NCI-H345 (cell line): ENCODE measurements at places on chromosomes 5 and 9.

DNA sequence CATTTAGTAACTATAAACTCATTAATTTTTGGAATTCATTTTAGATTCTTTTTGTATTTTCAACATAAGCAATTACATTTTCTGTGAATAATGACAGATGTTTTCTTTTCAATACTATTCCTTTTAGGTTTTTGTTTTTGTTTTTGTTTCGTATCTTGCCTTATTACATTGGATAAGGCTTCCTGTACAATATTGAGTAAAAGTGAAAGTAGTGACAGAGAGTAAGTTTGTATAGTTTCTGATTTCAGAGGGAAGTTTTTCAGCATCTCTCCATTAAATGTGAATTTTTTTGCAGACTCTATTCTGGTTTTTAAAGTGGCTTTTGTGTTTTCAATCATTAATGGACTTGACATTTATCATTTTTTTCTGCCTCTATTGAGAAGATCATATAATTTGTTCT is 12.8 kb upstream of the CAMK4 start:
- no peak for DNase-seq

GRCh38 chr5:128196791-128197190 is 113.2 kb downstream of the SLC12A2 start:
- DNase-seq = no peak

- DNase-seq = no peak
Measured at GRCh38 chr9:124475158-124475867, 25.1 kb downstream of the ADGRD2 start.

- DNase-seq = no peak
Measured at GRCh38 chr9:15176836-15177235, 130.2 kb downstream of the TTC39B start.

DNA sequence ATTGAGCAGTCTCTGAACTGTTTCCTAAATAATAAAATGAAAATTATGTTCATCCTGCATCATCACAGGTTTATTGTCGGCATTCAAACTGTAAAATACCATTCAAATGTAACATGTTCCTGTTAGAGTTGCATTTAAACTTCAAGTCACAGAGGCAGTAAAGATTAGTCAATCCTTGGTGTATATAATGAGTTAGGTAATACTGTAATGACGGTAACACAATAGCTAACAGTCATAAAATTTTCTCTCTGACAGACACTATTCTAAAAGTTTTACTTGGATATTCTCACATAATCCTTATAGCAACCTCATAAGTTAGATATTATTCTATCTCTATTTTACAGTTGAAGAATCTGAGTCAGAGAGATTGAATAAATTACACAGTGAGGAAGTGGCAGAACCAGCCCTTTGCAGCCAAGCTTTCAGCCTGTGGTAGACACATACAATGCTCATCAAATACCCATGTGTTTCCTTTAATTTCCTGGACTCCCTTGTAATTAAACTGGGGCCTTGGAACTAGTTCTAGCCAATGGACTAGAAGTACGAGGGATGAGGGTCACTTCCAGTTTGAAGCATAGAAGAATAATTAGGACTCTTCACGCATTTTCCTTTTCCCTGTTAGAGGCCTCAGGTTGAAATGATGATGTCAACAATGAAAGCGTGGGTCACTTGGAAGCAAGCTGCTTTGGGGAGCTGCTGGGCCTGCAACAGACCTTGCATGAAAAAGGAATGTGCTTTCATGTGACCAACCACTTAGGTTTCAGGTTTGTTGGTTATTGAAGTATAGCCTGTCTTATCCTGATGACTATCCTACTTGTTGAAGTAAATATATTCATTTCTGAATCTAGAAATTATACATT is 12.3 kb upstream of the CAST start:
- no peak for DNase-seq

GRCh38 chr5:42557689-42558088 is 134.4 kb downstream of the GHR start:
- DNase-seq = no peak

GRCh38 chr9:106862110-106862820 is 701 bp upstream of the ZNF462 start:
- DNase-seq = peak; percentile 55

- no peak for DNase-seq
Measured at GRCh38 chr5:132385326-132386105, 16.0 kb downstream of the SLC22A5 start.

- DNase-seq = no peak
Measured at GRCh38 chr5:68372161-68372560, 156.6 kb downstream of the PIK3R1 start.
